ENCODE measurements at places on chromosomes 2 and 18.

DNA sequence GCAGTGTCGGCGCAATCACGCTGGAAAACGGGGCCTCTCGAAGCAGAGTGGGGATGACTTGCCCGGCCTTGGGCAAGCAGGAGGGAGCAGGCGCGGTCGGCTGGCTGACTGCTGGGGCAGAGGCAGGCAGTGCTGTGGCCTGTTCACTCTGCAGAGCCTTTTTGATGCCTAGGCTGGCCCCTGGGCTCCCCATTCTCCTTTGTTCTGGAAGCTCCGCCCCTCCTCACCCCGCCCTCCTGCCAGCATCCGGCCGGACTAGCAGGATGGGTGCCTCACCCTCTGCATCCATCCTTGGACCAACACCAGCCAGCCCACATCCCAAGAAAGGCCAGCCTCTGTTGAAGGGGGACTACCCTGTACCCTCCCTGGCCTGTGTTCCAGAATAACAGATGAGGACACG lies at the start of gene ASPRV1:
TSS of gene ASPRV1 (minus strand) at position 136 of the 400 bp plus-strand sequence. CDS start 195 bp downstream, outside the sequence.
- DNase-seq = no peak

DNA sequence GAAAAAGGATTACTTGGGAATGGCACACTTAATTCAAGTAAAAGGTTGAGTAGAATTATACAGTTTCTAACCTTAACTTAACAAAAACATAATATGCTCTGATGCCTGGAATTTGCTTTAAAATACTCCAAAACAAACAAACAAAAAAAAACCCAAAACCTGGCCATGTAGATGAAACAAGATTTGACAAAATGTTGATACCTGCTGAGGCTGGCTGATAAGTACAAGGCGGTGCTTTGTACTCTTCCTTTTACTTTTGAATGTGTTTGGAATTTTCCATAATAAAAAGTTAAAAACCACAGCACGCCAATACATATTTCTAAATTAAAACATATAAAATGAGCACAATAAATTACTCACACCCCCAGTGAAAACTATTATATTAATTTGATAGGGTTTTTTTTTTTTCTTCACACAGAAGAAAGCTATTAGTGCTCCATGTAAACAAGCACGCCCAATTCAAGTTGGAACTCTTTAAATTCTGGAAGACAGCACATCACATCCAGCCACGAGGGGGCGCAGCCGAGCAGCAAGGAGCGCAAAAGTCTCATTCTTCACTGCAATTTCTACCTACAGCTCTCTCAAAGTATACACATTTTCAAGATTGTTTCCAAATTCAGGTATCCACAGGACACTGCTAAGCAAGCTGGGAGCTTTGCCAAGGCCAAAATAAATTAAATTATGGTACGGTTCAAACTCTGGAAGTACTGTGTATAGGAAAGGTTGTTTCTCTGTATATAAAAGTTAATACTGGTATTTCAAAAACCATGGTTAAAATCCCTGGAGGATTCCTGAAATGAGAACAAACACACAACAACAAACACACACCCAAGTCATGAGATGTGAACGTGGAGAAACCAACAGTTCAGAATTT lies 7.5 kb downstream of the SERTAD2 start:
- DNase-seq = peak; percentile 73

GRCh38 chr2:164868563-164869419 lies 27.2 kb upstream of the COBLL1 start:
- no peak for DNase-seq

- no peak for DNase-seq
Observed at GRCh38 chr2:228728961-228729360, 542.1 kb downstream of the PID1 start.

GRCh38 chr2:127508023-127508630 lies 18.2 kb downstream of the IWS1 start:
- DNase-seq = no peak

DNA sequence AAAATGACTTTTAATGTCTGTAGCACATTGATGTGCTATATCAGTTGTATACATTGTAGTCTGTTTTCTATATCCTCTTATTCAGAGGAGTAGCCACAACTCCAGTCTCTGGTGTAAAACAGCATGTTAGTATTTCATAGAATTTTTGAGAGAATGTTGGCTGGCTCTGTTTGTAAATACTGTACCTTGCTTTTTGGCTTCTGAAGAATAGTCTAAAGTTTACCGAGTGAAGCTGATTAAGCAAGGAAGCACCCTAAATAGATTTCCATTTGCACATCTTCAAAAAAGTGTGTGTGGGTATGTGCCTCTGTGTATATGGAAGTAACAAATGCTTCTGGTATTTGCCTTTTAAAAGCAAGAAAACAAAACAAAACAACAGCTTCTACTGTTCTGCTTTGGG lies 50.5 kb downstream of the MAP4K4 start:
- DNase-seq = no peak

Measured in stimulated activated CD4-positive, alpha-beta T cell treated with anti-CD3 and anti-CD28 coated beads, TNF-alpha, amount 100 ng/mL, for 1 hour (primary cell).